ENCODE measurements at places on chromosomes 1 and 21. TPM values are rescaled to one million over a fixed set of nuclear protein-coding genes. Genes with fewer than 3 reads are reported as not detected.

- DNase-seq: peak; percentile 21
Observed at GRCh38 chr1:198018529-198018928, 101.4 kb downstream of the LHX9 start.

GRCh38 chr1:218397752-218398339 is 52.7 kb downstream of the TGFB2 start:
- peak; percentile 49 for DNase-seq

DNA sequence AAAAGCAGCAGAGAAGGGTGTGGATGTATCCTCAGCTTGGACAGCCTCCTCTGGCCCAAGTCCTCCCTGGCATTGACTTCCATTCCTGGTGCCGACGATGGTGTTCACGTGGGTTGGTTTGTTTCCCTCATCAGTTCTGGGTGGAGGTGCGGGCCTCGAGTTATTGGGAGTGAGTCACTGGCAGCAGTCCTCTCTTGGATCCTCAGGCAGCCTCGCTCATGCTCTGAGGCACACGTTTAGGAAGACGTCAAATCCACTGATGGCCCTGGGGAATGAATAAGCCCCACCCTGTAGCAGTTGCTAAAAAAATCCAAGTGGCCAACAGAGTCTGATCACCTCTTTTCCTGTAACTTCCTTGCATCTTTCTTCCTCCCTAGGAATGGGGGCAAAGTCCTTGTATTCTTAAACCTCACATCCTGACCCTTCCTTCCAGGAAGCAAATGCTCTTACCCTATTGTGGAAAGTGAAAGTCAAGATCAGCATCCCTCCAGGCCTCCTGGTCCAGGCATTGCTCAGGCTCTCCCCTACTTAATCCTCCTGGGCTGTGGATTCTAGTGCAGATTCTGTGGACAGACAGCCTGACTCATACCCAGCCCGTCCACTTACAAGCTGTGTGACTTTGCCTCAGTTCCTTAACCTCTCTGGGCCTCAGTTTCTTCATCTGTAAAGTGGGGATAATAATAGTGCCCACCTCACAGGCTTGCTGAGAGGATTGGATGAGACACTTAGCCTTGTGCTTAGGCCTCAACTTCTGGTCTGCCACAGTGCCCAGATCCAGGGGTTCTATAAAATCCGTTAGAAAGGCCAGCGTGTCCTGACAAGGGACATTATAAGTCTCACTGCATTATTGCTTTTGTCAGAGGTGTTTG is 111.1 kb downstream of the TLR5 start:
- DNase-seq: peak; percentile 99

DNA sequence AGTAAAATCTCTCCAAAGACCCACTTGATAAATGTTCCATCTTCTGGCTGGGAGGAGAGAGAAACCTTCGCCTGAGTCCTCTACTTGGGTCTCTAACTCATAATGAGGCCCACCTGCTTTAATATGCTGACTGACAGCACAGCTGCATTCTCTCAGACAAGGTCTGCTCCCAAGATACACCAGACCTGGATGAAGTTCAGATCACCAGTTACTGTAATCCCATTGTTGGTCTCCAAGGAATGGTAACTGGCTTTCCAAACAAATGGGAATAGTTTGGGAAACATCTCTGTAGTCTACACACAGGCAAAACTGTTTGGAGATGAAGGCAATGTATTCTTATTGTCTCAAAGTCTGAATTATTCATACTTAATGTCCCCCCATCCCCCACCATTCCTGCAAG is 27.9 kb upstream of the COL24A1 start:
- DNase-seq: no peak

- no peak for DNase-seq
Observed at GRCh38 chr21:43994085-43994484, 18.0 kb upstream of the TRAPPC10 start.

DNA sequence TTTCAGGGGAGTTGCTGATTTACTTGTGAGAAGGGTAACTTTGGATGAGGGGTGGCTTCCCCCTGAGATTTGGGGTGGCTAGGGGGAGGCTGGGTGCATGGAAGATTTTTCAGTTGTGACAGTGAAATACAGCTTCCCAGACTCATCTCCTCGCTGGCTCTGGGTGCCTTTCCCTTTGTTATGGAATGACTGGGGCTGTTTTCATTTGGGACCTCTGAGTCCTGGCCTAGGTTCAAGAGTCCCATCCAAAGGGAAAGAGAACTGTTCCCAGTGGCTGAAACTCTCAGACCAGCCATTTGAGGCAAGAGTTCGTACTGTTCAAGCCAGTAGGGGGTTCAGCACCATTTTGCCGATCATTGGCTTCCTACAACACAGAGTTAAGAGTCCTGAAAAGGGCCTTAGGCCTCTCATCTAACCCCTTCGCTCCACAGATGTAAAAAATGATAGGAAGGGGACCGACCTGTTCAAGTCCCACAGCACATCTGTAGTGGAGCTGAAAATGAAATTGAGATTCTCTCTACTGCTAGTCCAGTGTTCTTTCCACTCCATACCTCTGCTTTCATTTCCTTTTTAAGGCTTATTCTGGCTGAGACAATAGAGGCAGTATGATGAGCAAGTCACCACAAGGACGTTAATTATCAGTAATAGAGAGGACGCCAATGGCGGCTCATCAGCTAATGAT is 958 bp downstream of the DDR2 start:
- DNase-seq: peak; percentile 79

Gene SLC35F3
- total RNA-seq: not detected

- no peak for DNase-seq
Observed at GRCh38 chr1:169089776-169090175, 16.7 kb upstream of the ATP1B1 start.

Gene RGS8
- total RNA-seq: not detected

DNA sequence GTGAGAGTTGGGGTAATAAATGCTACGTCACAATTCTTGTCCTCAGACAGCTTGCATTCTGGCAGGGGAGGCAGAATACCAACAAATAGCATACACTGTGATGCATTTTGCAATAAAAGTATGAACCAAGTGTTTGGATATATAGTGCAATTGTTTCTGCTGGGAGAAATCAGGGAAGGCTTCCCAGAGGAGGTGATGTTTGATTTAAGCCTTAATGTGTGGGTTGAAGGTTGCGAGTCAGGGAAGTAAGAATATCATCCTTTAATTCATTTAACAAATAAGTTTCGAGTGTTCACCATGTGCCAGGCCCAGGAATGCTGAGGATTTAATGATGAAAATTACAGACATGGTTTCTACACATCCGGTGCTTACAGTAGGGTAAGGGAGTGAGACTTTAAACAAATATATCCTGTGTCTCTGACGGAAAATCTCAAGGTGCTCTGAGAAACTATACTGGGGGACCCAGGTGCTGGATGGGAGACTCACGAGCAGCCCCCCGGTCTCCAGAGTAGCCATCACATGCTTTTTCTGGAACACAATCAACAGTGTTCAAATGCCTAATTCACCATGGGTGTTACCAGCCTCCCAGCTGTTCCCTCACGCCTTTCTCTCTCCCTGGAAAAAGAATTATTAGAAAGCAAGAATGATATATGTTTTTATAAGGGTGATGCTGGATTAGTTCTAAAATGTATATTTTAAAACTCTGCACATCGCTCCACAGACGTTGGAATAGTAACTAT is 31.7 kb downstream of the RASSF5 start:
- DNase-seq: no peak

GRCh38 chr1:29645586-29645985 is 409.3 kb downstream of the PTPRU start:
- DNase-seq: no peak

DNA sequence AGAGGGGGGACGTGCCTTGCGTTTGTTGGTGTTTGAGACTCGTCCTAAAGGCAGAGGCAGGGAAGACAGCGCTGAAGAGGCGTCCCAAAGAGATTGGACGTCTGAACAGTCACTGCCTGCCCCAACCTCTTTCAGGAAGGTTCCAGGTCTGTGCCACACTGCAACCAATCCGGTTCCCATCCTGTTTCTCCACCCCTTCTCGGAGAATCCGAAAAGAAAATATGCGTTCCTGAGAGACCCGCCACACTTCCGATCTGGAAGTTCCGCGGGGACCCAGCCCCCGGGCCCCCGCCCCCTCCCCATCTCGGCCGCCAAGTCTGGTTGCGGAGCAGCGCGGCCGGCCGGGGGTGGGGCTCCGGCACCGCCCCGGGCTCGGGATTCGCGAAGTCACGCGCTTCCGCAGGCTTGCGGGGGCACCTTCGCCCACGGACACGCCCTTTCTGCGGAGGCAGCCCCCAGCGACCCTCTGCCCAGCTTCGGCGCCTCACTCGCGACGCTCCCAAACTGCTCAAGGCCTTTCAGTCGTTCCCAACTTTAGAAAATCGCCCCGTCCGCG is 124.5 kb upstream of the DPYD start:
- peak; percentile 72 for DNase-seq

DNA sequence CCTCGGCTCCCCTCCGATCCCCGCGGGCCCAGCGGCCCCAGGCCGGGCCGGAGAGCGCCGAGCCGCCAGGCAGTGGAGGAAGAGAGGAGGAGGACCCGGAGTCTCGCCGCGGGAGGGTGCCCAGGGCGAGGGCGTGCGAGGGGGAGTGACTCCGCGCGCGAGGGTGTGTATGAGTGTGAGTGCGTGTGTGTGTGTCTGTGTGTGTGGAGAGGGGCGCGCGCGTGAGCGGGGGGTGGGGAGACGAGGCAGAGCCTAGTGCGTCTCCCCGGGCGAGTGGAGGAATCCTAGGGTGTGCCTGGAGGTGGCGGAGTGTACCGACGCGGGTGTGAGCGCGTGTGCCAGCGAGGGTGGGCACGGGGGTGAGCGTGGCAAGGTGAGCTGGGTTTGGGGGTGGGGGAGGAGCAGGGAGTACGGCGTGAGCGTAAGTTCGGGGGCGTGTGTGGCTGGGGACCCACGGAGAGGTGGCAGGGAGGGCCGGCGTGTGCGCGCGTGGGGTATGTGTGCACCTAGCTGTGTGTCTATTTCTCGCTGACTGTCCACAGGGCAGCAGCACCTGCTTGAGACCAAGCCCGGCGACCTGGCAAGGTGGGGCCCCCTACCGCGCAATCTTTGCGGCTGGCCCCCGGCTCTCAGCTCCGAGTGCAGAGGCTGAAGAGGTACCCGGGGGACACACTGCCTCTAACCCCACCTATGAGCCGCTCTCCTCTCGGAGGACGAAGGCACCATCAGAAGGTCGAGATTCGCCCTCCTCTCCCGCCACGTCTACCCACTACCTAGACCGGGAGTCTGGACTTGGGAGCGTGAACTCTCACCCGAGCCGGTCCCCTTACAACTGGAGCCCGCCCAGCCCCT is 784 bp upstream of the KCND3 start:
- DNase-seq: no peak

DNA sequence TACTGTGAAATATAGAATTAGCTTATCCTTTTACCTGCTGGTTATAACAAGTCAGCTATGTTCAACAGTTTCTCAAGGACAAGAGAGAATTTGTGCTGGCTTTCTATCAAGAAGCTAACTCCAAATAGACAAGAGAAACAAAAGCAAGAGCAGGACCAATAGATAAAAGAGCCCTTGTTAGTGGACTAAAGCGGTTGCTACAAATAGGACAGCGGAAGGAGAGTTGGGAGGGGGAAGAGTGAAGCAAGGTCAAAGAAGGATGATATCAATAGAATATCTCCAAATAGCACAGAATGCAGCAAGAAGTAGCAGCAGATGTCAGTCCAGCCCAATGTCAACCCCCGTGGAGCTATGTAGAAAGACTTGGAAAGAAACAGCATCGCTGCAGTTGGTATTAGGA is 53.0 kb upstream of the AKT3 start:
- no peak for DNase-seq

Gene SPRR5
- not detected for total RNA-seq

Gene SPAG17
- 0.09 TPM for total RNA-seq

Gene ERICH3
- not detected for total RNA-seq

Gene KCNJ6
- total RNA-seq: not detected

GRCh38 chr1:210573141-210573540 is 244.4 kb downstream of the HHAT start:
- no peak for DNase-seq

Gene FCRLB
- total RNA-seq: 3.0 TPM

Measured in fibroblast of the aortic adventitia (primary cell).